Kidney (tissue), 22 donors: ENCODE measurements at places on chromosomes 6 and 20. TPM values are rescaled to one million over a fixed set of nuclear protein-coding genes. Genes with fewer than 3 reads are reported as not detected.

BANF2 gene
- polyA plus RNA-seq = not detected

OCSTAMP gene
- polyA plus RNA-seq = not detected

- no peak for DNase-seq
Measured at GRCh38 chr6:50907565-50907964, 88.9 kb downstream of the TFAP2B start.

- no peak for DNase-seq
Measured at GRCh38 chr6:140460267-140460666, 1085.8 kb upstream of the CITED2 start.

DNA sequence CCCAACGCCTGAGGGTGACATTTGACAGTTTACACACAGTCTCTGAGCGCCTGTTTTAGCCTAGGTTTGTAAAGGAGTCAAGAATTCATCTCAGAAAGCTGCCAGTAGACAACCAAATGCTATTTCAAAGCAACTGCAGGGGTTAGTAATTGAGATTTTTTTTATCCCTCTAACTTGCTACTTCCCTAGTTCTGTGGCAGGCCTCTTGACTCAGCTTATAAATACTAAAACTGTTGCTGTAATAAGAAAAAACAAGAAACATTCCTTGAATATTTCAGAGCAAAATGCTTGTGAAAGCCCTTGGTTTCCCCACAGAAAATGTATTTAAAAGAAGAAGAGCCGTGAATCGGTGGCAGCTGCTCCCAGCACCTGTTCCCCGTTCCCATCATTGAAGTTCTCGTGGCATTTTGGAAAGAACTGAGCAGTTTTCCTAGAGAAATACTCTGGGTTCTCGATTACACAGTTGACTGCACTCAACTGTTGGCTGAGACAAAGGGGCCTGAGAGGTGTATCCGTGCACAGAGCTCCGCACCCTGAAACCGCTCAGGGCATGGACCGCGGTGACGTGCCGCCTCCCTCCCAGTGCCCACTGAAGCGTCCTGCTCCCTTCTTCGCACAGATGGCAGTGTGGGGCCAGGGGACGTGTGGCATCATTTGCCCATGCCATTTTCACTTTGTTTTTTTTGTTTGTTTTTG is 20.9 kb downstream of the DLL1 start:
- DNase-seq = peak; percentile 72

- no peak for DNase-seq
Measured at GRCh38 chr20:37503256-37503927, 17.7 kb upstream of the NNAT start.

- DNase-seq = no peak
Measured at GRCh38 chr6:52253494-52253893, 9.2 kb upstream of the IL17F start.

- DNase-seq = no peak
Measured at GRCh38 chr6:1630212-1630770, 20.6 kb downstream of the FOXC1 start.

DNA sequence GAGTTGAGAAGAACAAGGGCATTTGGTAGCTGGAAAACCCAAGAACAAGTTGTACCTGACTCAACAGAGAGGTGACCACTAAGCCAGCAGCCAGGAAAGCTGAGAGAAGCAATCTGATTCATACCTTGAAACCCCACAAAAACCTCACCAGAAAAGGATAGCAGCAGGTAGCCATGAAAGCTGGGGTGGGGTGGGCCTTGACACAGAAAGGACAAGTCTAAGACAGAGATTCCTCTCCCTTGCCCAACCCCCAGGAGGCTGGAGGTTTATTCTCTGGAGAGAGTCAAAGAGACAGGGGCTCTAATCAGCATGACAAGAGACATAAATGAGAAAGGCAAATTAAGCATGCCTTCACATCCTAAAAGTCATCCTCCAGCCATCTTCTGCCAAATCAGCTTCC is 151.7 kb upstream of the DST start:
- DNase-seq = no peak

- no peak for DNase-seq
Measured at GRCh38 chr6:8556370-8557013, 121.1 kb upstream of the SLC35B3 start.

LY86 gene
- 4.8 TPM for polyA plus RNA-seq

DNA sequence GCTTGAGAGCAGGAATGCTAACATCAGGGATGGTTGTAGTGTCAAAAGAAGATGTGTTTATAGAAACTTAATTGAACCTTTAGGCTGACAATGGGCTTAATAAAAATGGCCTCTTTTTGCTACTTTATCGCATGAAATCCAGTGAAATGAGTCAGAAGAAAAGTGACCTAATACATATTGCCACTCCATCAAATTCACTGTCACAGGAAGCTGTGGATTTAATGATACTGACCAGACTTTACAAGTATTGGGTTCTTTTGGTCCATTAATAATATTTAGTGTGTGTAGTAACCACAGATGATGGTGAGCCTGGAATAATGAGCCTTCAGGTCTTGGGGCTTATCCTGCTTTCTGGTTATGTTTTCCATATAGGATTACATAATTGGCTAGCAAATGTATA is 231.8 kb upstream of the GMDS start:
- no peak for DNase-seq

GRCh38 chr6:3749067-3749841 is 2.3 kb downstream of the PXDC1 start:
- DNase-seq = no peak

IPCEF1 gene
- 2.7 TPM for polyA plus RNA-seq

GRCh38 chr20:42098418-42098817 is 480.2 kb upstream of the CHD6 start:
- DNase-seq = no peak

GRCh38 chr20:49987015-49987867 is 4.5 kb downstream of the SNAI1 start:
- DNase-seq = no peak

GRCh38 chr20:21129861-21130260 is 4.0 kb downstream of the KIZ start:
- DNase-seq = no peak

RFX6 gene
- polyA plus RNA-seq = not detected

- no peak for DNase-seq
Measured at GRCh38 chr20:35737865-35738333, 4.2 kb downstream of the RBM39 start.

- no peak for DNase-seq
Measured at GRCh38 chr6:38234141-38234540, 405.6 kb downstream of the BTBD9 start.

KHDC1 gene
- 1.7 TPM for polyA plus RNA-seq

- peak; percentile 82 for DNase-seq
Measured at GRCh38 chr20:46709459-46710152, at the start of gene SLC2A10. TSS of gene SLC2A10 (plus strand) at chr20:46709649. CDS start at chr20:46709737, 88 bp downstream.

DNA sequence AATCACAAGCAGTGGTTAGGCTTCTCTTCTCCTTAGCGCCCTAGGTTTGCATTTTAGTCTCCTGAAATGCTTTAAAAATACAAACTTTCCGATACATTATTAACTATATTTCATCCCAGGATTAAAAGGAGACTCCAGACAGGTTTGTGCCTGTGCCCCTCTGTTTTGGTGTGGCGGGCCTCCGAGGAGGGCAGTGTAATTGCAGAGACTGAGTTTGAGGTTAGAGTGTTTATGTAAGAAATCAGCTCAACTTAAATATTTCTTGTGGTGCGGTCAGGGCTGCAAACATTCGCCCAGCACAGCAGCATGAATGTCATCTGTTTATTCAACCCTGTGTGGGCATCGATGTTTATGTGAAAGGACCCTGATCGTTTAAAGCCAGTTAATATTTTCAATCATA is 130.4 kb upstream of the AKAP12 start:
- no peak for DNase-seq

TRIM10 gene
- polyA plus RNA-seq = 1.5 TPM

DNA sequence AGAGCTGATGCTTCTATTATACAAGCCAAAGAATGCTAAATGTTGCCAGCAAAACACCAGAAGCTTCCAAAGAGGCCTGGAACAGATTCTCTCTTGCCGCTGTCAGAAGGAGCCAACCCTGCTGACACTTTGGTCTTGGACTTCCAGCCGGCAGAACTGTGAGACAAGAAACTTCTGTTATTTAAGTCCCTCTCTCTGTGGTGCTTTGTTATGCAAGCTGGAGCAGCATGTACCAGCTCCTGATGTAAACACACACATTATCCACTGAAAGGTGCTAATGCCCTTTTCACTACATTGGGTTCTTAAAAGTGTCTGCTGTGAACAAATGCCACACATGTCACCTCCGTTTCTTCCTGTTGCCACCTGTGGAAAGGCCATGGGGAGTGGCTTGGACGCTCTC is 25.9 kb upstream of the PRELID3B start:
- no peak for DNase-seq

DNA sequence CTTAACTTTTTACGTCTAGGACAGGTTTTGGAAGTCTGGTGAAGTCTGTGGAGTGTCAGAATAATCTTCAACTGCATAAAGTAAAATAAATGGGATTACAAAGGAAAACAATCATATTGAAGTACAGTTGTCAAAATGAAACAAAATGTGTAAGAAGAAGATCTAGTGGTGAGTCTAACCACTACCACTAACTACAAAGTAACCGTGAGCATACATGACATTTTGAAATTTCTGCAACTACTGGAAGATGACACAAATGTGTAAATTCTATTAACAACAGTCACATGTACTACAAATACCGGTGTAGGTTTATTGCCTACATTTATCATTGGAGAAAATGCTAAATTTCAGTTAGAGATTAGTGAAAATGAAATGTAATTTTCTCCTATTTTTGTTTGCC is 29.7 kb downstream of the VPS52 start:
- DNase-seq = no peak

GRIK2 gene
- polyA plus RNA-seq = 1.4 TPM

BPI gene
- polyA plus RNA-seq = 1.5 TPM

DNA sequence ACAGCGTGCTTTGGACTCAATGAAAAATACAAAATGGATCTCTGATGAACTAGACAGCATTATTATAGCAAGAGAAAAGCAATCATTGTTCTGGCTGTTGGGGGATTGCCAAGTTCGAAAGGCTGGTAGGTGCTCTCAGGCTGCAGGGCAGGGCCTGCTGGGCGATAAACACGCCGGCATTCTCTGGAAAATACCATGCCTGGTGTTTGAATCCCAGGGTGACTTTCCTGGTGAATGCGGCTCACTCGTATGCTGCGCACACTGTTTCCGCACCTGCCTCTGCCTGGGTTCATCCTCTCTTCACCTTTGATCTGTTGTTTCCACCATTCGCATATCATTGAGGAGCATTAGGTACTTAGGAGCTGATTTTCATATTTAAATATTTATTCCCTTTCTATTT is 37.4 kb downstream of the GCNT2 start:
- no peak for DNase-seq

- no peak for DNase-seq
Measured at GRCh38 chr20:47382746-47383415, 26.4 kb upstream of the ZMYND8 start.

DNA sequence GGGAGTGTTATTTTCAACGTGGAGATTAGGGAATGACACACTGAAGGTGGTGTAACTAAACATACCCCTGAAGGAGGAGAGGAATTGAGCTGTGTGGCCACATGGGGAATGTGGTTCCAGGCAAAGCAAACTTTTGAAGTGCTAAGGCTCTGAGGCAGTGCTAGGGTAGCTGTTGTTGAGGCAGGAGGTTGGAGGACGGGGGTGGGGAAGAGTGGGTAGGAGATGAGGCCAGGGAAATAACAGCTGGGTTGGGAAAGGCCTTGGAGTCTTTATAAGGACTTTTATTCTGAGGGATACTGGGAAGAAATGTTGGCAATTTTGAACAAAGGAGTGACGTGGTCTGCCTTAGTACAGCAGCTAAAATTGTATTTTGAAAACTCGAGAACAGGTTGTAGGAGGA is 13.0 kb downstream of the RPRD1B start:
- DNase-seq = no peak

GRCh38 chr20:17287503-17287902 is 60.7 kb downstream of the PCSK2 start:
- DNase-seq = no peak

DNA sequence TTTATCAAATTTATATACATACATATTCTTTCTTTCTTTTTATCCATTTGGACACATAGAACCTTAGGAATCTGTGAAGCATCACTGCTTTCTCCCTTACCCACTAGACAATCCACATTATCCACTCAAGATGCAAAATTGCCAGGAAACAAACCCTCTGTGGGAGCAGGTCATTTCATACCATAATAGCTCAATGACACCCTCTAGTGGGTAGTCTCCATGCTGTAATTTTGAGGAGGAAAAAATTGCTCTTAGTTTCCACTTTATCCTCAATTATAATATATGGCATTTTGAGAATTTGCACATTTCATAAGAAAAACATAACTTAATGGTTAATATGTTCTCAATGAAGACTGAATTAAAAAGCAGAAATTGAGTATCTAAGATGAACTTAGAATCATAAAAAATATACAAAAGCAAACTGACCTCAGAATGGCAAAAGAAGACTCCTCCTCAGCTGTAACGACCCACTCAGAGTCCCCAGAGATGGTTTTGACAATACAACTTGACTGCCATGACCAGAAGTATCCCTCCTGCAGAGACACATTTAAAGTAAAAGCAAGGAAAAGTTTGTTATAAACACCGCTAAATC is 164.1 kb downstream of the FRK start:
- peak; percentile 62 for DNase-seq

DNA sequence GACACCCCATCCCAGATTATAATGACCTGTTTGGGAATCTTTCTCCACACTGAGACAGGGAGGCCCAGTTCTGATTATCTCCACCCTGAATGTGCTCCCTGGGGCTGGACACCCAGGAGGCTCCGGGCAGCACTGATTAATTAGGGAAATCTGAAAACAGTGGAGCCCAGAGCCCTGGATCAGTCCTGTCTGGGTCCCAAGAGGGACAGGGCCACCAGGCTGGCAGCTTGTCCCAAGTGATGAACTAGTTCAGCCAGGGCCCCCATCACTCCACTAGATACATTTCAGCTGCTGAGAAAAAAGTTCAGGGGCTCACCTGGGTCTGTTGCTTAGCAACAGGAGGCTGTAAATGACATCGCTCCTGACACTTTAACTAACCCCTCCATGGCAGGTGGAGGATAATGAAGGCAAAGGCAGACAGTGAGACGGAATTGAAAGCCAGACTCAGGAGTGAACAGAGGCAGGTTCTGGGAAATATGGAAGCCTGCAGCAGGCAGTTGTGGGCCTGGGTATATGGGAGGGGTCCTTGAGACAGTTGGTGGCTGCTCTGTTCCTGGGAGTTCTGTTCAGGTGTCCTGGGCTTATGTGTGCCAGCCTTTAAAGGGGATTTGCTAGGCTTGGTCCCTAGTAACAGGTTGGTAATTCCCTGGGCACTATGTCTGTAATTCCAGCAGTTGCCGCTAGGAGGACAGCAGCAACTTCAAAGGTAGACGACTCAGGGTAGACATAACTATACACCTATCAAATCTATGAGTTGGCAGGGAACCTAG is 78.3 kb upstream of the CTNNBL1 start:
- DNase-seq = peak; percentile 43

DNA sequence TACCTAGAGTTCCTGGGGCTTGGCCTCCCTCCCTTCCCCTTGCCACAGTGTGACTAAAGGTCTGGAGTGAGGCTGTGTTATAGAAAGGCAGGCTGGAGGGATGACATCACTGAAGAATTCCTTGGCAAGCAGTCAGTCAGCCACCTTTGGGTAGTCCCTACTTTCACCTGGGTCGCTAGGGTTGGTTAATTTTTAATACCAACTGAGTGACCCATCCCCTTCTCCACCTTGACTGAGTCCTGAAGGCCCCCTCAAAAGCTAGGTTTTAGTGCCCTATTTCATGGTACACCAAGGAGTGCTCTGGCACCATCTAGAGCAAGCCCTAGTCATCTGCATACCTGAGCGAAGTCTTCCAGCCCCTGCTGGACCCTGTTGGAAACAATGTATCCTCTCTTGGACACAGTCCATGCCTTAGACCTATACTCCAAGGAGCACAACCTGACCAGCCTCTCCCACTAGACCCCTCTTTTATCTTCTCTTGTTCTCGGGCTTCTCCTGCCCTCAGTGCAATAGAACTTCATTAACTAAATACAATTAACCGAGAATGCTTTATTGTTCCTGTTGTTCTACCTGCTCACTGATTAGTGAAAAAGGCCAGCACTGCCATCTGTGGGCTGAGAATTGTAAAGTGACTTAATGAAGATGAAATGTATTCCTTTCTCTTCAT is 44.6 kb downstream of the RIN2 start:
- DNase-seq = no peak
